ENCODE measurements at places on chromosomes 16 and 17.

DNA sequence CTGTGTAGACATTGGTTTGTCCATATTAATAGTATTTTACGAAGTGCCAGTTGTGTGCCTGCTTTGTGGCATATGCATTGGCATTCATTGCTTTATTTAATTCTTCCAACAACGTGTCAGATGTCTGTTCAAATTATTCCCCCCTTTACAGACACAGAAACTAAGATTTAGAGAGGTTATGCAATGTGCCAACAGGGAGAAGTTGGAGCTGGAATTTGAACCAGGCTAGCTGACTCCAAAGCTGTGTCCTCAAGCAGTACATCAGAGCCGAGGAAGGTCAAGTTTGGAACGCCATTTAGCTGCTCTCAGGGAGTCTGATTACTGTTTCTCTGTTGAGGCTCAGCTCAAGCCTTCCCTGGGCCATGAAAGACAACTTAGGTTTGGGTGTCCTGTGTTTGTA, 232.3 kb downstream of the WWOX start:
- no peak for DNase-seq

GRCh38 chr16:88920618-88921590, 54.4 kb upstream of the PABPN1L start:
- no peak for DNase-seq

DNA sequence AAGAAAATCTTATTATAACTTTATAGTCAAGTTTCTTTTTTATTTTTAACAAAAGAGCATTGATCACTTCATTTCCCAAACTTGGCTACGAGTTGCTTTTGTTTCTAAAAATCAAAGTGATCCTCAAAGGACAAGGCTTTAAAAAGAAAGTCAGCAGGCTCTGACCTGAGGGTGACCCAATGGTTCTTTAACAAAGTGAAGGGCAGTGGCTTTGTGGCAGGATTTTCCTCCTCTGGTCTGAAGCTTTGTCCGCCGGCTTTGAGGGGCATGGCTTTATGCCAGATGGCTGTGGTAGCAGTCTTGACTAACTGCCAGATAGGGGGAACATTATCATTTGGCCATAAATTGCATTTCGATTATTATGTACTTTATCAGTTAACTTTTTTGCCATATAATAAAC, 28.5 kb downstream of the IQCK start:
- DNase-seq, result no peak

DNA sequence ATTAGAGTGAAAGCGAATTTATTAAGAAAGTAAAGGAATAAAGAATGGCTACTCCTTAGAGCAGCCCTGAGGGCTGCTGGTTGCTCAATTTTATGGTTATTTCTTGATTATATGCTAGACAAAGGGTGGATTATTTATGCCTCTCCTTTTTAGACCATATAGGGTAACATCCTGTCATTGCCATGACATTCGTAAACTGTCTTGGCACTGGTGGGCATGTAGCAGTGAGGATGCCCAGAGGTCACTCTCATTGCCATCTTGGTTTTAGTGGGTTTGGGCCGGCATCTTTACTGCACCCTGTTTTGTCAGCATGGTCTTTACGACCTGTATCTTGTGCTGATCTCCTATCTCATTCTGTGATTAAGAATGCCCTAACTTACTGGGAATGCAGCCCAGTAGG, 58.2 kb downstream of the TANC2 start:
- DNase-seq, result no peak

DNA sequence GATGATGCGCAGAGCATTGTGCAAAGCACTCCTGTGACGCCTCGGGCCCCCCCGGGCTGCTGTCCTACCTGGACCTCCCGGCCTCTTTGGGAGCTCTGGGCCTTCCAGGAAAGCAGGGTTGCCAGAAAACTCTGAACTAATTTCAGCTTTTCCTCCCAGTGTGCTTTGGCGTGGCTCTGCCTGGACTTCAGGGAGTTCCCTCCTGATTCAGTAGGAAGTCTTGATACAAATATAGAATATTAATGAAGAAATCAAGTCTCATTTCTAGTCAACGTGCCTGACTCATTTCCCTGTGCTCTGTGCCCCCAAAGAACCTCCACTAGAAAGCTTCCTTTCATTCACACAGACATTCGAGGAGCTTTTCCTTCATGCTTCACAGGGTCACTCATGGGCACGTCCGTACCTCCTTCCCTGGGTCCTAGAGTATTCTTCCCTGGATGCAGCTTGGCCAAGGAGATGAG, 84.0 kb upstream of the NOL11 start:
- no peak for DNase-seq

GRCh38 chr16:2981899-2982250, 1.6 kb upstream of the PKMYT1 start:
- DNase-seq, result no peak

GRCh38 chr16:372302-372983, 2.1 kb upstream of the MRPL28 start:
- no peak for DNase-seq

- no peak for DNase-seq
Observed at GRCh38 chr16:1089439-1089821, 6.6 kb downstream of the C1QTNF8 start.

DNA sequence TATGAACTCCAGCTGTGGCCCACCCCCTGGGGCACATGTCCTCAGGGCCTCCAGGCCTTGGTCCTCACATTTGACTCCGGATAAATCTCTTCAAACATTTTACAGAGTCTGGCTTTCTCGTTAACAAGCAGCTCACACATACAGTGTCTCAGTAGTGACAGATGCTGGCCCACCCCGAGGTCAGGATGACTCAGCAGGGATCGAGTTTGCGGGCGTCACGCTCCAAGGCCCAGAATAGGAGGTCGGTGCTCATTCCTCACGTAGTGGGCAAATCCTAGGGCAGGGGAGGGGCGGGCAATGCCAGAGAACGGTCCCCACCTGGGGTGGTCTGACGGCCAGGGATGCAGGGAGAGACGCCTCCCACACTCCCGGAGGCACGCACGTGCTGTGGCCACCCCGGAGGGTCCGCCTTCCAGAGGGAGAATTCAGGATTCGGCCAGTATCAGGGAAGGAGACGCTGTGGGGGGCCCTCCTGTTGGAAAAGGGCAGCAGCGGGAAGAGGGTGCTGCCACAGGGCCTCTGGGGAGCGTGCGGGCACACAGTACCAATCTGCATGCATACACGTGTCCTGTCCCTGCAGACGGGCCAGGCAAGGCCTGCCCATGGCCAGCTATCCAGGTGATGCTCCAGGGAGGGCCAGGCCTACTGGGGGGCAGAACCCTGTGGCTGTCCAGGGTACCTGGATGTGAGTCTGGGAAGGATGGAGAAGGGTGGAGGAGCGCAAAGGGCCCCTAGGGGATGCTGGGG, 8.6 kb downstream of the SLC7A5 start:
- no peak for DNase-seq

- DNase-seq, result no peak
Observed at GRCh38 chr16:85600530-85601271, 12.4 kb upstream of the GSE1 start.

- DNase-seq, result no peak
Observed at GRCh38 chr17:9408381-9408780, 167.2 kb downstream of the STX8 start.

DNA sequence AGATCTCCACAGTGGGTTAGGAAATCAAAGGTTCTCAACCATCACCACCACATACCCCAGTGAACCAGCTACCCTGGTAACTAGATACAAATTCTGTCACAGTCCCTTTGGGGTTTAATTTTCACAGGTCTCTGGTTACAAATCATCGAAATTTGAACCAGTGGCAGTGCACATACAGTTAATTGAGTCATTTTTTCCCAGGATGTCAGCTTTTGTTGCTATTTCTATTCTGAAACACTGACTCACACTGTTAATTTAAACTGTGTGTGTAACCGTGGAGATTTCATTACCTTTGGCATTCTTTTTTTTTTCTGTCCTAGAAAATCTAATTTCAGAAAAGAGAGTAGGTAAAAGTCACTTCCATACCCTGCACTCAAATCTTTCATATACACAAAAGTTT, 511.5 kb downstream of the TOX3 start:
- DNase-seq, result no peak

DNA sequence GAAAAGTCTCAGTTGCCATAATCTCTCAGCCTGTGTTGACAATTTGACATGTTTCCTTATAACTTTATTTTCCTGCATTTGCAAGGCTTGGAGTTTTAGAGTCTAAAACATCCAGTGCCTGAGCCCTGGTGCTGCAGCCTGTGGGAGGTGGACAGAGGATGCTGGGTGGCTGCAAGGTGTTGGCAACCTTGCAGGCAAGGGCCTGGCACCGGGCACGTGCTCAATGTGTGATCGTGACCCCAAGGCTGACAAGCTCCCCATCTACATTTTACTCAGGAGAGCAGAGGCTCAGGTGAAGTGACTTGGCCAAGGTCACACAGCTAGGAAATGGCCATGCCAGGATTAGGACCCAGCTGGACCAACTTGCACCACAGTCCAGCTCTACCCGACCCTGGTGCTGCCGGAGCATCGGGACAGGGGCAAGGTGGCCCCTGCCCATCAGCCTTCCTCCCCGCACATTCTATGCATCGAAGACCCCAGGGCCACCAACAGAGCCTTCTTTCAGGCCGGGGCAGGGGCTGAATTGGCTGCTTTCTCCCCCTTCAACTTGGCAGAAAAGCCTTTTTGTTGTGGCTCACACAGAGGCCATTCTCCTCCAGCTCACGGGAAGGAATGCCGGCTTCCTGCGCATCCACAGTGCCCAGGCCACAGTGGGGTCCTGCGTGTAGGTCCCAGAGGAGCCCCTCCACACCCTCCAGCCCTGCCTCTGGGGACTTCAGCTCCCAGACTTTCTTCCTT, 23.1 kb downstream of the MMP15 start:
- DNase-seq, result no peak

DNA sequence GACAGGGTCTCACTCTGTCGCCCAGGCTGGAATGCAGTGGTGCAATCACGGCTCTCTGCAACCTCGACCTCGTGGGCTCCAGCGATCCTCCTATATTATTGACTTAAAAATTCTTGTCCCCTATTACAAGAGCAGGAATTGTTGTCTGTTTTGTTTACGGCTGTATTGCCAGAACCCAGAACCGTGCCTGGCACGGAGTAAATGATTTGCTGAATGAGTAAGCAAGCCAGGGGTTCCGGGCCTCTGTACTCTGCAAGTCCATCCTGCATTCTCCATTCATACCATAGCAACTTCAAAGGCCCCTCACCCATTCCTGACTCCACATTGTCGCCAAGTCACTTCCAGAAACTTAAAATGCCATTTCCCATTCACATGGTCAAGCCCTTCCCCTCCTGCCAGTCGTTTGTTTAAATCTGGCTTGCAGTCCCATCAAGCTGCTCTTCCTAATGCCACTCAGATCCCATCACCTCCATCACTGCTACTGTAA, 6.9 kb downstream of the ADCY9 start:
- DNase-seq, result no peak

GRCh38 chr17:63035271-63035670, 69.2 kb downstream of the TANC2 start:
- DNase-seq, result no peak

DNA sequence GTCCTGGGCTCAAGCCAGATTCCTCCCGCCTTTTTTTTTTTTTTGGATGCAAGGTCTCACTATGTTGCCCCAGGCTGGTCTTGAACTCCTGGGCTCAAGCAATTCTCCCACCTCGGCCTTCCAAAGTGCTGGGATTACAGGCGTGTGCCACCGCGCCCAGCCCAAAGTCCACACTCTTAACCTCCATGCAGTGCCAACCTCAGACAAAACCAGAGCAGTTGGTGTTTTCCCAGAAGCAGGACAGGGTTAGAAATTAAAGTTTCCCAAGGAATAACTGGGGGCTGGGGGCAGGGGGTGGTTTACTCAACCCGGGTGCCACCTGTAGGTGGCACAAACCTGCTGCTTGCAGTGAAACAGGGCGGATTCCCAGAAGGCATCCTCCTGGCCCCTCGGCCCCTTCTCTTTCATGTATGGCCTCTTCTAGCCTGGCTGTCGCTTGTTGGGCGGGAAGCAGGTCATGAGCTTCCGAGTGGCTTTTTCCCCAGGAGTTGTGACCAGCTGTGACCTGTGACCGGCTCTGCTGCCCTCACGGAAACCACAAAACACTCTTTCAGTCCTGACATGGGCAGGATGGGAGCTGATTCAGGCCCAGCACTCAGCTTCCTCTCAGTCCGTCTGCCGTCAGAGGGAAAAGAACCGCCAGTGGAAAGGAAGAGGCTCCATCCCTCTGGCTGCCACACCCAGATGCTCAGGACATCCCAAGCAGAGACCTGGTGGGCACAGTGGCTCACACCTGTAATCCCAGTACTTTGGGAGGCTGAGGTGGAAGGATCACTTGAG, 25.6 kb upstream of the USP7 start:
- no peak for DNase-seq

GRCh38 chr16:31400191-31400590, 7.1 kb downstream of the ITGAD start:
- DNase-seq, result no peak

DNA sequence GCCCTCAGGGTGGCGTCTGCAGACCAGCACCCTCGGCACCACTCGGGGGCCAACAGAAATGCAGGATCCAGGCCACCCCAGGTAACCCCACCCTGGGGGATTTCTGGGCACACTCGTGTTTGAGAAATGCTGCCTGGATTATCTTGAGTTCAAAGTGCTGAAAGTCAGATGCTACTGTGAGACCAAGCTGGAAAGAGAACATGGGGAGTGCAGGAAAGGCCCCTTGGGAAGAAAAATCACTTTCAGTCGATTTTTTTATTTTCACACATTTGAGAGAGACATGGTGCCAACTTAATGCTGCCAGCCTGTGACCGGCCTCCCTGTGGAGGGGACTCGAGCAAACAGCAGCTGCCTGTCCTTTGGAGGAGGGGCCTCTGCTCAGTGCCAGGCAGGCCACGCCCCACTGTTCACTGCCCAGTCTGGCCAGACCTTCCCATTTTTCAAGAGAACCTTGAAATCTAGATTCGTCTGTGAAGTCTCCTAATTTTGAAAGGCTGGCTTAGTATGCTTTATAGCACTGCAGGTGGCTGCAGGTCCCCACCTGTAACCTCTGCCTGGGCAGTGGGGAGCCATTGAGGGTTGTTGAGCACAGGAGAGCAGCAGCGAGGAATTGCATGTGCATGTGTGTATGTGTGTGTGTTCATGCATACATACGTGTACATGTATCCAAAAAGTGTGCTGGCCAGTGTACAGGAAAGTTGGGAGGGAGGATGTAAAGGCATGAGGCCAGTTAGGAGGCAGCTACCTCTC, 70.7 kb upstream of the PLCG2 start:
- no peak for DNase-seq

DNA sequence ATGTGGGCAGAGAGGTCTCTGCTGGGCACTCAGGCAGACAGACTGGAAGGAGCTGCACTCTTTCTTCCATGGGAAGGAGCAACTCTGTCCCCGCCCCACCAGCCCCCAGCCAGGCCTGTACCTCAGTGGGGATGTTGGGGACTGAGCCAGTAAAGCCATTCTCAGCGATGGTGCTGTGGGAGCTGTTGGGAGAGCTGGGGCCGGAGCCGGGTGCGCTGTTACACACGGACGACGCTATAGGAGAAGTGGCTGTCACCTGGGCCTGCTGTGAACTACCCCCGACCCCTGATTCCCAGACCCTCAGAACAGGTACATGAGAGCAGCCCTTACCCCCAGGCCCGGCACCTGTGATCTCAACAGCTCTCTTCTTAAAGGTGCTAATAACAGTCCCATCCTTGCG, 21.5 kb downstream of the G6PC3 start:
- DNase-seq, result no peak

- DNase-seq, result no peak
Observed at GRCh38 chr17:17805575-17805974, 31.2 kb downstream of the SREBF1 start.

- DNase-seq, result no peak
Observed at GRCh38 chr16:17222871-17223401, 247.8 kb downstream of the XYLT1 start.

GRCh38 chr16:78638371-78638770, 538.9 kb downstream of the WWOX start:
- no peak for DNase-seq

GRCh38 chr17:78976907-78977680, 2.6 kb downstream of the LGALS3BP start:
- DNase-seq, result no peak

Measured in cortex of kidney (tissue), 1 donor.